ENCODE measurements at places on chromosomes 3 and 15. TPM values are rescaled to one million over a fixed set of nuclear protein-coding genes. Genes with fewer than 3 reads are reported as not detected.

The CAV3 gene
- not detected for total RNA-seq

The SNX22 gene
- total RNA-seq: 2.7 TPM

The MAGEL2 gene
- total RNA-seq: not detected

The FSIP1 gene
- 0.70 TPM for total RNA-seq

The TMEM212 gene
- not detected for total RNA-seq

The SMARCC1 gene
- total RNA-seq: 129 TPM

The NR2E3 gene
- not detected for total RNA-seq

The SHISA5 gene
- 63.5 TPM for total RNA-seq

The PIGZ gene
- total RNA-seq: 0.69 TPM

The HDC gene
- total RNA-seq: not detected

The FES gene
- total RNA-seq: 1.3 TPM

The CCDC71 gene
- total RNA-seq: 10.4 TPM

The CEMIP gene
- not detected for total RNA-seq
